ENCODE measurements at places on chromosomes 4 and X. TPM values are rescaled to one million over a fixed set of nuclear protein-coding genes. Genes with fewer than 3 reads are reported as not detected.

The IQCM gene
- total RNA-seq, result not detected

The STK32B gene
- total RNA-seq, result 1.5 TPM

- no peak for DNase-seq
- H3K27ac ChIP-seq, result no peak overlapping the region
- H3K4me1 ChIP-seq, result peaks cover 10% of the 10 kb centered on the region
These were observed 3.3 kb downstream of the RFC1 start for GRCh38 chr4:39362827-39363226.

GRCh38 chr4:122259849-122260248 lies 107.7 kb downstream of the BLTP1 start:
- no peak for DNase-seq
- no peak overlapping the region for H3K27ac ChIP-seq
- no peaks in the 10 kb centered on the region for H3K4me1 ChIP-seq
- H3K27me3 ChIP-seq, result no peaks in the 10 kb centered on the region

DNA sequence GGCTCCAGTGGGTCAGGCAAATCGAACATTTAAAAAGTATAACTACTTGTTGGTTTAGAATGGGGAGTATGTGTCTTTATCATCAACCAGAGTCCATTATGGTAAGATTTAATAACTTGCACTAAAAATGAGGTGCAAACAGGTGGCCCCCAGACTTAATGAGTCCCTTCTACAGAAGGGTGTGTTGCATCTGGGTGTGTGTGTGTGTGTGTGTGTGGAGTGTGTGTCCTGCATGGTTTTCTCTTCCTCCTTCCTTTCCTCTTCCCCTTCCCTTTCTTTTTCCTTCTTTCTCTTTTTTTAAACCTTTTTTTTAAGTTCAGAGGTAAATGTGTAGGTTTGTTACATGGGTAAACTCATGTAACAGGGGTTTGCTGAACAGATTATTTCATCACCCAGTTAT lies 53.7 kb downstream of the GPRIN3 start:
- DNase-seq, result no peak
- no peak overlapping the region for H3K27ac ChIP-seq
- H3K27me3 ChIP-seq, result no peaks in the 10 kb centered on the region
- no peaks in the 10 kb centered on the region for H3K36me3 ChIP-seq
